ENCODE measurements at places on chromosomes 1 and 21.

GRCh38 chr1:20327467-20327866, 36.8 kb downstream of the VWA5B1 start:
- no peak for DNase-seq

GRCh38 chr21:35178827-35179226, 129.7 kb upstream of the RUNX1 start:
- DNase-seq = no peak

DNA sequence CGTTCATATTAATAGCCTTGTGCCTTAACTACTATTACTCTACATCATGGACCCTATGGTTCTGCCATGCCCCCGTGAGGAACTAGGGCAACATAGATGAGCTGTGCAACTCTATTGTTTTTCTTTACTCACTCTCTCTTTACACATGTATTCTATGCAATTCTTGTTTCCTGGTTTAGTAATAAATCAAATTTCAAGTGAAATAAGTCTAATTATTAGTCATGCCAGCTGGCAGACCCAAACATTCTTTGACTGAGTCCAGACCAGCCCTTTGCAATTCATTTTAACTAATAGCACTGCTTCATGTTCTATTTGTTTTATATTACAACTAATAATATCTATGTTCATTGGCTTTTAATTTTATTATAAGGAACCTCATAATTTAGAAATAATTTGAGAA, 789.3 kb upstream of the ADAMTS5 start:
- DNase-seq = no peak

DNA sequence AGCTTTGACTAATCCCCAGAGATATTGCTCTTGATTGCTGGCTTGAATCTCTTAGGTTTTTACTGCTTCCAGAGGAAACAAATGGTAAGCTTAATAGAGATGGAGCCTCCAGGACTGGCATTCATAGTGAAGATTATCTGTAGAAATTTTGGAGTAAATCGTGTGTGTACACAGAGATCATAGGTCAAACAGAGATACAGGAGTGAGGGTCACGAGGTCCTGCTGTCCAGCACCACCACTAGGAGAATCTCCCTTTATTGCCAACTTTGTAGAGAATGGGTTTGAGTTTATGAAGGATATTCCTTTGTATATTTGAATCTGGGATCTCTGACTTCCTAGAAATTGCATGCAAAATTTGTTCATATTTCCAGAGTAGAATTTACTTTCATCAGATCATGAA, 7.8 kb upstream of the SERBP1 start:
- DNase-seq = no peak

DNA sequence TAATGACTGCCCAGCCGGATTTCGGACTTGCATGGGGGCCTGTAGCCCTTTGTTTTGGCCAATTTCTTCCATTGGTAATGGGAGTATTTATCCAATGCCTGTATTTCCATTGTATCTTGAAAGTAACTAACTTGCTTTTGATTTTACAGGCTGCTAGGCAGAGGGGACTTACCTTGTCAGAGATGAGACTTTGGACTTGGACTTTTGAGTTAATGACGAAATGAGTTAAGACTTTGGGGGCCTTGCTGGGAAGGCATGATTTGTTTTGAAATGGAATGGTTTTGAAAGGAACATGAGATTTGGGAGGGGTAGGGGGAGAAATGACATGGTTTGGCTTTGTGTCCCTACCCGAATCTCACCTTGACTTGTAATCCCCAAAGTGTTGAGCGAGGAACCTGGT, 9.6 kb downstream of the UBE2G2 start:
- DNase-seq = no peak

DNA sequence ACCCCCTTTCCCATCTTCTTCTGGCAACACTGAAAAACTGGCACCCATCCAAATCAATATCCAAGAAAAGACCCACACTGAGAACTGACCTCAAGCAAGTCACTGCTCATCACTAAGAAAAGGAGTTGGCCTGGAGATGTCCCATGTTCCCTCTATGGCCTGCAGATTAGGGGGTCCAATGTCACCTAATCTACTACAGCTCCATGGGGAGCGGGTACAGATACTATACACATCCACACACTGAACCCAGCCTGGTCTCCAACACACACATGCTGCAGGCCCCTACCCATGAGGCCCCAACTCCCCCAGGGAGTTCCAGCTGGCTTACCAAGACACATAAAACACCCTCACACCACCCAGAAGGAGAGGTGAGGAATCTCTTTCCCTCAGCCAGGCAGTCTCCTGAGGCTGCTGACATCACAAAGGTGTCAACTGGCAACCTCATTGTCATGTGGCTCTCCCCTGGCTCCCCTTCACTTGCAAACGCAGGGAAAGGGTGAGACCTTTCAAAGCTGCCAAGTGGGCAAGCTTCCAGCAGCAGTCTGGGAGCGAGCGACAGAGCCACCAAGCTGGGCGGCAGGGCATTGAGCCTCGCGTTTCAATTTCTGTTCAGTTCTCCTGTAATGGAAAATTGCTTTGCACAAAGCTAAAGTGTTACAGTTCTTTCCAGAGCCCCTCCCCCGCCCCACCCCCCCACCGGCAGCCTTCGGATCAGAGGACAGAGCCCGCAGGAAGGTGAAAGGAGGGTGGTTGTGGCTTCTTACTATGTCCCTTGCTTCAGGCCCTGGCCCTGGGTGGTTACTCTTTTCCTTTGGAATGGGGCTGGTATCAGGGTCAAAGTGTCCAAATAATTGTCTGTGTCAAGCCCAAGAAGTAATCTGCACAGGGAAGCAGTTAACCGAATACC, at the start of gene LRRC52:
Gene LRRC52, plus strand, starts transcription at position 469 of the 907 bp plus-strand sequence. Its CDS starts 297 bp downstream, at position 766.
- no peak for DNase-seq

DNA sequence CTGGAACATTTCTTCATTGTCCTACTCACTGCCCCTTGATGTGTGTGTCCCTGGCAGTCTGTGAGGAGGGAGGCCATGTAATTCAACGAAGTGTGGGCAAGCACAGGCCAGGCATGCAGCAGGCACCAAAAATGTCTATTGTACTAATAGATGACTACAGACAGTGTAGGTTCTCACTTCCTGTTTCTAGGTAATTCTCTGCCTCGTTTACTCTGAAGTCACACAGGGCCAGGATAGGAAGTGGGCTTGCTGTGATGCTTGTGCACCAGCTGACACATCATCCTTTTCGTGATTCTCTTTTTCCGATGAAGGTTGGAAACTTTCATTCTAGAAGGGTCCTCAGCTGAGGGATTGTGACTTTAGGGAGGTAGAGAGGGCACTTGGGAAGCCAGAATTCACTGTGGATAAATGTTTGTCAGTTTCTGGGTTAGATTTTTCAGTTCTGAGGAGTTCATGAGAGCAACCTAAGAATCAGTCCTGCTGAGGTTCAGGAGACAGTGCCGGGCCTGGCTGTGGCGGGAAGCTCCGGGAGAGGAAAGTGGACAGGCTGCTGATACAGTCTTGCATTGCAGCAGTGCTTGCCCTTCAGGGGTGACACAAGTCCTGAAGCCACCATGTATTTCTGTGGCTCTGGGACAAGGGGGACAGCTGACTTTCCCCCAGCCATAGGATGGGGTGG, 4.3 kb upstream of the CSF1 start:
- DNase-seq = peak; percentile 70

DNA sequence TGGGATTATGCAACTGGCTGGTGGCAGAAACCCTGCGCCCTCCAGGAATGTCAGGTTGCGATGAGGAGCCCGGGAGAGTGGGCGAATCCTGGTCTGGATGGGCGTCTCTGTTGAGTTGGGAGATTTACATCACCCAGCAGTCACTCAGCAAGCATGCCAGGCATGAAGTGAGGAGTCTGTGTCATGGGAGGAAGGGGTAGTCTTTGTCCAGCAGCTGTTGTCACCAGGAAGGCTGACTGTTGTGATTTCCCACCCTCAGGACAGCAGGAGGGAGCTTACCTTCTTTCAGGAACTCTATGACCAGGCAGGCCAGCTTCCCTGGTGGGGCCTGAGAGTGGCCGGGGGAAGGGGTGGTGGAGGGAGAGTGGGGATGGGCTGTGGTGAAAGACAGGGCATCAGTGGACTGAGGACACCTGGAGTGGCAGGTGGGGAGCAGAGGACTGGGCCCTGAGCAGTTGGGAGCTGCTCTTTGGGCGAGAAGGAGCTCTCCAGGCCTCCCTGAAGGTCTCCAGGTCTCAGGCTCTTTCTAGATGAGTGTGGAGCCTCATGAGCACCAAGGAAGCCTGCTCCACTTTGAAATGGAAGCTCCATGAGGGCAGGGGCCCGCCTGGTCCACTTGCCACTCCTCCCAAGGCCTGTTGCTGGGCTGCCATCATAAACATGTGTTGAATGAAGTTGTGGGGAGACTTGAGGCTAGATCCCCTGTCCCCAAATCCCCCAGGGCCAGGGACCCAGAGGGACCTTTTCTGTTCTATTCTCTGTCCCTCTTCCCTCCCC, 21.3 kb upstream of the PKP1 start:
- no peak for DNase-seq

DNA sequence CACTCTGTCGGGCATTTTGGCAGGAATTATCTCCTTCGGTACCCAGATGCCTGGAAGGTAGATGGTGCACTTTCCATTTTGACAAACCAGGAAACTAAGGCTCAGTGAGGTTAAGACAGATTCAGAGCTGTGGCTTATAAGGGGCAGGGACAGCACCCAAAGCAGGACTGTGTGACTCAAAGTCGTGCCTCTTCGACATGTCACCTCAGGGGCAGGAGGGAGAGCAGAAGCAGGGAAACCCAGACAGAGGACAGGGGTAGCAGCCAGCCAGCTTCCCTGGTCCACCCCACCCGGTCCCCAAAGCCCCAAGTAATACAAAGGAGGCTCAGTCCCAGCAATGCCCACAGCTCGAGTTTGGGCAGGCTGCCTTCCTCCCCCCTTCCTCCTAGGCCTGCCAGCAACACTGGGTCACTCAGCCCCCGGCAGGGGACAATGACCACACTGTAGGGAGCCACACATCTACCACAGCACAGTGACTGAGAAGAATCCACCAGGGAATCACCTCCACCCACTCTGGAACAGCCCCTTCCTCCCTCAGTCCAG, 2.5 kb downstream of the RHOC start:
- no peak for DNase-seq

GRCh38 chr1:3235496-3235895, 166.5 kb downstream of the PRDM16 start:
- DNase-seq = no peak

DNA sequence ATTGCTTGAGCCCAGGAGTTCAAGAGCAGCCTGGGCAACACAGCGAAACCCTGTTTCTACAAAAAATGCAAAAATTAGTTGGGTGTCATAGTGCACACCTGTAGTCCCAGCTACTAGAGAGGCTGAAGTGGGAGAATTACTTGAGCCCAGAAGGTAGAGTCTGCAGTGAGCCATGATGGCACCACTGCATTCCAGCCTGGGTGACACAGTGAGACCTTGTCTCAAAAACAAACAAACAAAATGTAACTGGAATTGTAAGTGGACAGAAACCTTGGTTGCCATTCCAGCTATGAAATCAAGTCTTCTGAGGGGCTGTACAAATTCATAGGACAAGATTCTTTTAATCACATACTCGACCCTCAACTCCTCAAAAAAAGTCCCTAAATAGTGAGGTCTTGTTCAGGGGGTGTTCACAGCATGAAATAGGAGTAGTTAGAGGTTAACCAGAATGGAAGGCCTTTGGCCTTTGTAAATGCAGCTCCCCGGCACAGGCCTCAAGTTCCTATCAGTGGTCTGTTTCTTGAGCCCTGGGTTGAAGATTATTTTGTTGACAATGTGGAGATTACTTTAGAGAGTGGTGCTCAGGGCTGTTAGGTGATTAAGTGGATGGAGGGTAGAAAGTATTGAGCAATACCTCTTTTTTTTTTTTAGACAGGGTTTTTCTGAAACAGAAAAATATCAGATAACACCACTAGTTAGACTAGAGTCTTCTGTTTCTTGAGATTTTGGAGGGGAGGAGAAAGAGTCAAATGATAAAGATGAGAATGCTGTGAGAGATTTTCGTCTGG, 138.7 kb upstream of the ZNF648 start:
- DNase-seq = no peak

GRCh38 chr1:53246261-53247134, 8.2 kb upstream of the MAGOH start:
- no peak for DNase-seq

DNA sequence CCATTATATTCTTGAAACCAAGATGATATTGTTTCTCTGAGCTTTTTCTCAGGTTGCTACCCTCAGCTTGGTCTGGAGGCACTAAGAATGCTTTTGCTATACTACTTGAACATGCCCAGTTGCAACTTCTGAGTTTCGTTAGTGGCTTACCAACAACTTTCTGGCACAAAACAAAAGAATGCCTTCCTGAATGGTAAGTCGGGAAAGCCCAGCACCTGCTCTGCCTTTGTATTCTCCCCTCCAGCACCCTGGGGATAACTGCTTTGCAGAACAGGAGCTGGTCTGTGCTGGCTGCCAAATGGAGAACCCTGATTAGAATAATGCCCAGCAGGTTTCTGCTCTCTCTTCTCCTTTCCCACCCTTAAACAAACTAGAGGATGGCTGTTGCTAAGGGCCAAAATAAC, 149.3 kb downstream of the TGFB2 start:
- DNase-seq = no peak

GRCh38 chr1:18142969-18143368, 35.4 kb downstream of the IGSF21 start:
- no peak for DNase-seq

DNA sequence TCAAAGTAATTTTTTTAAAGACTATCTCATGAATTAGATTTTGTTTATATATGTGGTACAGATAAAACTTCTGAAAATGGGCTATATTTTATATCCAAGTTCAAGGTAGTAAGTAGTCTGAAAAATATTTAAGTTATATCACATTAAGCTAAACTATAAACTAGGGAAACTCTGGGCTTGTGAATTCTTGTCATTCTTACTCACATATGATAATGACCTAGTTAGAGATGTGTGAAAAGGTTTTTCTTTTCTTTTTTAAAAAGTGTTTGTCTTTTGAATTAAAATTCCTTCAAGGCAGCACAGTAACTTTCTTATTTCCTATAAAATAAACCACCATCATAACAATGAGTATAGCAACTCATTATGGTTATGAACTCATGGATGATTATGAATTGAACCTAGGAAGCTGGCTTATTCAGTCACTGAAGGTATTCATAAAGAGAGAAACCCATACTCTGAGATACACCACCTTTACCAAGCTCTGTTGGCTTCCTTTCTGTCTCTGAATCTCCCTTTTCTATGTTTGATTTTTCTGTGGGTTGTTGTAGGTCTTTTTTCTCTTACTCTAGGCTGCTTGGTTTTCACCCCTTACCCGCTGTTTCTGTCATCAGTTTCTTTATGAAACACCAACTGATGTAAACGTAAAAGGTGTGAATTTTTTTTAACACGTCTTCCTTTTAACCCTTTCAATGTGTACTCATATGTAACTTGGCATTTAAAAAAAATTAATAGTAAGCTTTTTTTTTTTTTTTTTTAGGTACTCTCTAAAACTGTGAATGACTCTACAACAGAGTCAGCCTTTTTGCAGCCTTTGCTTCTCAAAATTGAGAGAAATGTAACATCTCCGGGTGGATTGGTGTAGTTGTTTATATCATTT, 25.2 kb downstream of the IL12RB2 start:
- peak; percentile 68 for DNase-seq

DNA sequence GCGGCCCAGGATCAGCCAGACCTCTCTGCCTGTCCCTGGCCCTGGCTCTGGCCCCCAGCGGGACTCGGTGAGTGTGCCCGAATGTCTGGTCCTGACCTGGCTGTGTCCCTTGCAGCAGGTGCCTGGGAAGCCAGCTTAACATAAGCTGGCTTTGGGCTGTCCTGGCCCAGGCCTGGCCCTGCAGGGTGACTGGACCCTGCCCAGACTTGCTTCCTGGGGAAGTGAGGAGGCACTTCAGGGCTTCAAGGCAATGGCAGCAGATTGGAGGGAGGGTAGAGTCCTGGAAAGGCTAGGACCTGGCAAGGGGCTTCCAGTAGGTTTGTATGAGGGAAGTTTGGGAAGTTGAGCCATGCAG, 16.4 kb downstream of the RPS6KA1 start:
- no peak for DNase-seq

GRCh38 chr1:209434066-209434465, 149.4 kb upstream of the CAMK1G start:
- no peak for DNase-seq
